ENCODE measurements at places on chromosomes 2 and 18.

DNA sequence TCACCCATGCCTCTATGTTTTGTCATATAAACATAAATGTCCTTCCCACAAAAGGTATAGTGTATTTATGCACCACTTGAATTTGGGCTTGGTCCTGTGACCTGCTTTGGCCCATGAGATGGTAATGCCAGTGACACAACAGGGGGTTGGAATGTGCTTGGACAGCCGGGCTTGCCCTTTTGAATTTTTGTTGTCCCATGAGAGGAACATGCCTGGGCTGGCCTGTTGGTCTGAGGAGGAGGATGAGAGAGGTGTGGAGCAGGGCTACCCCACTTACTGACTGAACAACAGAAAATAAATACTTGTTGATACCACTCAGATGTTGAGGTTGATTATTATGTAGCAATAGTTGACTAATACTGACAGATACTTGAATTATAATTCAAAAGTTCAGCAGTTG is 63.2 kb upstream of the TCF4 start:
- DNase-seq: no peak

DNA sequence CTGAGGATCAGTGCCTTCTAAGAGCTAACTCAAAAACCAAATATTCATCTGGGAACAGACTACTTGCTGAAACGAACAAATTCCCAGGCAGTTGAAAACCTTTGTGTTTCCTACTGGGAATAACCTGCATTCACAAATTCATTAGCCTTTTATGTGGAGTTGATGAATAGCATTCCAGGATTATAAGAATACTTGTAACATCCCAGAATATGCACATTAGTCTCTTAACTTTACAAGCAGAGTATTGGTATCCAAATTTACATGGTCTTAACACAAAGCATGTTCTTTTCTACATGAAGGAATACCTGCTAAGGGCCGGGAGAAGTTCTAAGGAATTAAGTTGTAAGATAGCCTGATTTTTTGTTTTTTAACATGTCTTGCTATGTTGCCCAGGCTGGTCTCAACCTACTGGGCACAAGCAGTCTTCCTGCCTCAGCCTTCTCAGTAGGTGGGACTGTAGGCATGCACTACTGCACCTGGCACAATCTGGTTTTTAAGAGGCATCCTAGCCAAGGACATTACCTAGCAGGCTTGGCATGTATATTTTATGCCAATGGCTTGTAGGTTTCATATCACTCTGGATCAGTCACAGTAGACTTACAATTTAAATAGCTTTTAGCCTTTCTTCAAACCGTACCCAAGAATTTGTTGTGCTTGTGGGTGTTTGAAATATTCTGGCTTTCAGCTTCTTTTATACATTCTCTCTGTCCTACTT is 50.7 kb downstream of the MGAT5 start:
- no peak for DNase-seq

GRCh38 chr2:160375802-160376469 is 117.7 kb downstream of the RBMS1 start:
- DNase-seq: no peak

GRCh38 chr18:8762968-8763367 is 57.6 kb downstream of the MTCL1 start:
- no peak for DNase-seq

- DNase-seq: no peak
Measured at GRCh38 chr2:33494877-33495641, 18.6 kb downstream of the RASGRP3 start.

DNA sequence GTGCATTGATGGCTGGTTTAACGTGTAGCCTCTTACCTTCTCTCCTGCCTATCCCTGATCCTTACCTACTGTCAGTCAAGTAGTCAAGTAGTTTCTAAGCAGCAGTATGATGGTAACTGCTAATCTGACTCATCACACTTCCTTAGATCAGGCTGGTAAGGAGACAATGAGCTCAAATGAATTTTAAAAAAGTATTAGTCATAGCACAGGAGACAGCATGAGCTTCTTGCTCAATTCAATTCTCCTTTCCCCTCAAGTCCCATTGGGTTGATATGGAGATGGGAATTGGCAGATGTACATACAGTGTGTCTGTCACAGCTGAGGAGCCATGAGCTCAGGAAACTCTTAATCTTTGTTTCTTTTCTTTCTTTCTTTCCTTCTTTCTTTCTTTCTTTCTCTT is 799.7 kb downstream of the LRP1B start:
- DNase-seq: no peak

- no peak for DNase-seq
Measured at GRCh38 chr2:212088353-212088752, 450.2 kb downstream of the ERBB4 start.

DNA sequence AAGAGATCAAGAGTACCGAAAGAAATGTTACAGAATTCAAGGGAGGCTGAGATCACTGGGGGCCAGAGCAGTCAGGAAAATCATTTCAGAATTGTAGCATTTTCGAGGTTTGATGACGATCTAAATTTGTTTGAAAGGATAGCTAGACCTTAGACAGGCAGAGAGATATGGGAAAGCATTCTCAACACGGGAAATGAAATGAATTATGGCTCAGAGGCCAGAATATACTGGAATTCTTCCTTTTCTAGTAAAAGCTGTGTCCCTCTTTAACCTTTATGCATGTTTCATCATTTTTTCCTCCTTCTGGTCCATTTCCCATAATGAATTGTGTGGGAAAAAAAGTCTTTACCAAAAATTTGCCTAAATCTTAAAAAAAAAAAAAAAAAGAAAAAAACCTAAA is 78.8 kb downstream of the NABP1 start:
- DNase-seq: no peak

GRCh38 chr2:206937555-206937954 is 1.8 kb upstream of the CPO start:
- no peak for DNase-seq

DNA sequence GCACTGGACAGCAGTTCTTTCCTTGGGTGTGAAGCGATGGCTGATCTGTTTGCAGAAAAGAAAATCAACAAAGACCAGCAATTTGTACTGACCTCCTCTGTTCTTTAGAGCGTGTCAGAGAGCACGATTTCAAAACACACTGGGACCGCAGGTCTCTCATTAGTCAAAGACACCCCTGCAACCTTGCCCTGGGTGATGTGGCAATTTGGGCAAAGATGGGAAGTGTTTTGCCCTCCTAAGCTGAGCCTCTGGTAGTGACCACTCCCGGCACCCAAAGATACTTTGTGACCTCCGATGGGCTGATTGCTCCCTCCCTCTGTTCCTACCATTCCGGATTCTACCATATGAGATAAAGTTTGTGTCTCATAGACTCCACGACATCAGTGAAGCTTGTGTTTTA is 18.2 kb upstream of the CLIP4 start:
- DNase-seq: no peak

DNA sequence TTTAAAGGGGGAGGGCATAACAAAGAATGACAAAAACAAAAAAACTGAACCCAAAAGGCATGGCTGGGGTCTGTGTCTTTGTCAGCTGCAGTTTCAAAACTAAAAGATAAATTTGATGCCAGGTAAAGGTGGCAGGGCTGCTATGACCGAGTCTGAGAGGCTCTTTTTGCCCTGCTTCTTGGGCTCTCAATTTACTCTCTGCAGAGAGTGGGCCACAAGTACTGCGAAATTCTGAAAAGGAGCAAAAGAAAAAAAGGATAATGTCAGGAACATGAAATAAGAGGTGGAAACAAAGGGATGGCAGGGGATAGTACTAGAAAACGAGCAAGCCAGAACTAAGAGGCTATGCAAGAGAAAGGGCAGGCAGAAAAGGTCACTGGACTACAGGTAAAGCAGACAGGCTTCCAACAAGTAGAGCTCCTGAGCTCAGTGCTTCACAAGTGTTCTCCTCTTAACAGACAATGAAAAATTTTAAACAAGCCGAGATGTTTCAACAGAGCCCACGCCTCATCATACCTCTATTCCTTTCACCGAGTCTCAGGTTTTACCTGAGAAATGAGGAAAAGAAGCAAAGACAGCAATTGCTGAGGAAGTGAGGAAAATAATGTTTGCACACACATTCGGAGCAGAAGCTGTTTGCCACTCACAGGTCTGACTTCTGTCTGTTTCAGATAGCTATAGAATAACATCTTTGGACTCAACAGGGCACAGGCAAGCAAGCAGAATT is 7.3 kb downstream of the IRS1 start:
- DNase-seq: no peak

DNA sequence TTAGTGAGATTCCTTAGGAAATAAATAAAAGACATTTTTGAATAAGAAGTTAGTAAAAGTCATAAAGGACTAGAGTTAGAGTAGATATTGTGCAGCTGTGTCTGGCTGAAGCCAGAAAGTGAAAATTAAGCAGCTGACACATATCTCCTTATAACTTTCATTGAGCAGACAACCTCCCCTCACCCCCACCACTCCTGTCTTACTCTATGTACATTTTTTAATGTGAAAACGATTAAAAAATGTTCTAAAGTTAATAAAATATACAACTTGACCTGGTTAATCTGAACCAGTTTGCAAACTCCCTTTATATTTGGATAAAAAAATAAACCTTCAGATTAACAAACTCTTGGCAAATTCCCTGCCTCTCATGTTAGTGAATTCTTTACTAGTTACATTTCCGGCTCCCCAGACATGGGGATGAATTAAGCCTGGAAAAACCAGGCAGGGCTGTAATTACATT is 462.8 kb downstream of the MEIS1 start:
- no peak for DNase-seq

GRCh38 chr2:10079870-10080535 is at the start of gene CYS1:
Gene CYS1 (minus strand): TSS chr2:10080411. CDS start chr2:10080223, 188 bp downstream.
- no peak for DNase-seq

DNA sequence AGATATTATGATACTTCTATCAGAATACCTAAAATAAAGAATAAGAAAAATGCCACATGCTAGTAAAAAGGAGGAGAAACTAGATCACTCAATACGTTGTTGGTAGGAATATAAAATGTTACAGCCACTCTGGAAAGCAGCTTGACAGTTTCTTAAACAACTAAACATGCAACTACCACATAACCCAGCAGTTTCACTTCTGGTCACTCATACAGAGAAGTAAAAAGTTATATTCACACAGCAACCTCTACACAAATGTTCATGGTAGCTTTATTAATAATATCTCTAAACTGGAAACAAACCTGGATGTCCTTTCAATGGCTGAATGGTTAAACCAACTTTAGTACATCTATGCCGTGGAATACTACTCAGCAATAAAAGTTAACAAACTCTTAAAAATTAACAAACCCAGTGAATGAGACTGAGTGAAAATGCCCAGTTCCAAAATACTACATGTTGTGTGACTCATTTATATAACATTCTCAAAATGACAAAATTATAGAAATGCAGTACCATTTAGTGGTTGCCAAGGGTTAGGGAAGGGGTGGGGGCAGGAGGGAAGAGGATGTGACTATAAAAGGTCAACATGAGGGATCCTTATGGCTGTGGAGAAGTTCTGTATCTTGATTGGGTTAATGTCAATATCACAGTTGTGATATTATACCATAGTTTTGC is 124.1 kb downstream of the MMADHC start:
- no peak for DNase-seq

GRCh38 chr2:233810385-233810784 is 32.3 kb downstream of the MROH2A start:
- DNase-seq: no peak

DNA sequence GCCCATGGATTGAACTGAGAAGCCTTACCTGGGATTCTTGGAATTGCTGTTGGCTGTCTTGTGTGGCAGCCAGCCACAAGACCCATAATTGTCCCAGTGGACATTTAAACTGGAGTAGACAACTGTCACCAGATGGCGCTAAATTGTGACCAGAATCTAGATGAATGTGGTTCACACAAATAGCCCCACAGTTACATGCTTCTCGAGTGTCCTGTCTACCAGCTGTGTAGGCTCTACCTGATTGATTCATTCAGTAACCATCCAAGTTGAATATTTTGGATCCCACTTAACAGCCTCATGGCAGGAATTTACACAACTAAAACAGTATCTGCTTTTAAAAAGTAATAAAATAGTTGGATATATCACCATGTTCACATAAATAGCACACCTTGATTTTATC is 73.2 kb downstream of the MAP4K4 start:
- peak; percentile 29 for DNase-seq

GRCh38 chr18:56314396-56314795 is 324.0 kb downstream of the TXNL1 start:
- DNase-seq: no peak

DNA sequence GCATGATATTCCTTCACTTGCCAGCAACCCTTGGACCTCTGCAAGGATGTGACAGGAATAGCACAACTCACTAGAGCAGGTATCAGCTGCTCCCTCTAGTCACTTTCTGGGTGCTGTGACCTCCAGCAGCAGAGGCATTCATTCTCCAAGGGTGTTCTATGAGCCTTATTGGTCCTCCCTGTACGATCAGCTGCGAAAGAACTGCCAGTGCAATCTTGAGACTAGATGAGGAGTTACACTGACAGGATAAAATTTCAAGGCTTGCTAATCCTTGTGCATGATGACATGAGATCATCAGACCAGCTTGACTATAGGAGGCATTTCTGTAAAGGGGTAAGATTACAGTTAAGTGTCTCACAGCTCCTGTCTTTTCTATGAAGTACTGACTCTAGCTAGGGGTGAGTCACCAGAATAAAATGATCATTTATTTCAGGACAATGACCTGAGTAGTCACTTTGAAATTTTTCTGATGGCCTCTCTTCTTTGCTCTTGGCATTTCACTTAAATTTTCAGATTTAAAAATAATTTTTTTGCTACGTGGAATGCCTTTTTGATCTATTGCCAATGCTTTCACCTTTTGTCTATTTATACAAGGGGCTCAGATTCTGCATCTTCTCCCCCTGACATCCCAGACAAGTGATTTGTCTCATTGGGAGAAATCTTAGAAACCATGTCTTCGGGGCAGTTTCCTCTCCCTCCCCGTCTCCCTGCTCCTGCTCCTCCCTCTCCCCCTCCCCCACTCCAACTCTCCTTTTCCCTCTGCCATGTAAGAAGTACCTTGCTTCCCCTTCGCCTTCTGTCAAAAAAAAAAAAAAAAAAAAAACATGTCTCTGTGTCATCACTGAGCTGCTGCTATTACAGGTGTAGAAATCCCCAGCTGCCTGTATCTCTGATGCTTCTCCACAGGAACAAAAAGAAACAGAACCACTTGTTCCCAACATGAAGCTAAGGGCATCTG is 49.2 kb upstream of the FRZB start:
- no peak for DNase-seq

GRCh38 chr2:167575276-167575675 is 672.1 kb downstream of the STK39 start:
- DNase-seq: no peak

DNA sequence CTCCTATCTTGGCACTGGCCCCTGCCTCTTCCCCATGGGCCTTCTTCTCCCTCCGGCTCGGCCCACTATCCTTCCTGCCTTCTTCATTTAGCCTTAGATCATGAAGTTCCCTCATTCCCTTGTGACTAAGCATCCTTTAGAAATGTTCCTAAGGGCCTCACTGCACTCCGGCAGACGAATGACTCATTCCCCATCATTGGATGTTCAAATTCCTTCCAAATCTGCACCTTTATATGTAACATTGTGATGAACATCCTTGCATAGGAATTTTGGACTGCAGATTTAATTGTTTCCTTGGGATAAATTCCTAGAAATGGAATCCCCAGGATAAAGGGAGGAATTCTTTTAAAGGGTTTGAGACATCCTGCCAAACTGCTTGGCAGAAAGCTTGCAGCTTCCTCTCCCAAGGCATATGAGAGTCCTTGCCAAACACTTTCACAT is 19.0 kb downstream of the CRACDL start:
- no peak for DNase-seq
